Activated T-cell treated with anti-CD3 and anti-CD28 coated beads, Interleukin-2, amount 50 U/mL, for 72 hours (primary cell): ENCODE measurements at places on chromosomes 5 and 9. TPM values are rescaled to one million over a fixed set of nuclear protein-coding genes. Genes with fewer than 3 reads are reported as not detected.

Gene POU5F2
- total RNA-seq = 0.89 TPM

Gene GMCL2
- not detected for total RNA-seq

Gene RGMB
- total RNA-seq = 2.2 TPM

Gene KYAT1
- total RNA-seq = 8.8 TPM

Gene SLCO4C1
- total RNA-seq = 0.79 TPM

Gene MYOZ3
- total RNA-seq = 0.16 TPM

Gene SLC27A6
- total RNA-seq = not detected

Gene OBP2B
- not detected for total RNA-seq

Gene OTP
- total RNA-seq = not detected

Gene LCN12
- 1.0 TPM for total RNA-seq

Gene ZDHHC11B
- total RNA-seq = 0.24 TPM

Gene SPINK1
- total RNA-seq = not detected

Gene TMOD1
- total RNA-seq = 3.8 TPM

Gene CENPK
- 70.5 TPM for total RNA-seq

Gene SPINK6
- not detected for total RNA-seq

Gene GDNF
- not detected for total RNA-seq

Gene NEURL1B
- 0.63 TPM for total RNA-seq

Gene FBN2
- not detected for total RNA-seq

Gene PRLR
- 0.25 TPM for total RNA-seq

Gene LCNL1
- total RNA-seq = not detected

Gene SPINK4
- total RNA-seq = not detected

Gene FAM221B
- total RNA-seq = not detected

Gene FSTL4
- not detected for total RNA-seq

Gene TAF1L
- total RNA-seq = 0.05 TPM

Gene BHMT2
- not detected for total RNA-seq

Gene RMRP
- 5,353 TPM for total RNA-seq

Gene ARHGEF39
- 15.1 TPM for total RNA-seq

Gene CCIN
- 0.12 TPM for total RNA-seq

Gene KCNV2
- total RNA-seq = not detected

Gene HRCT1
- not detected for total RNA-seq

Gene SPAAR
- not detected for total RNA-seq

Gene CDH6
- not detected for total RNA-seq

Gene ARL14EPL
- total RNA-seq = not detected

Gene PCDHB5
- not detected for total RNA-seq

Gene CNTNAP3B
- total RNA-seq = not detected

Gene ZNF300
- total RNA-seq = 0.79 TPM

Gene PCDHGA5
- total RNA-seq = 0.12 TPM

Gene PITX1
- 0.50 TPM for total RNA-seq

Gene FOXD4L4
- 0.14 TPM for total RNA-seq

Gene CDC20B
- 0.07 TPM for total RNA-seq

Gene LCN15
- not detected for total RNA-seq

Gene TRIM36
- not detected for total RNA-seq

Gene SLC1A1
- total RNA-seq = 0.23 TPM

Gene PCDHGA6
- total RNA-seq = 0.29 TPM

Gene SLC6A3
- not detected for total RNA-seq

Gene AIF1L
- total RNA-seq = 0.53 TPM

Gene ADAMTSL2
- total RNA-seq = 0.07 TPM
